ENCODE measurements at places on chromosomes 7 and 10. TPM values are rescaled to one million over a fixed set of nuclear protein-coding genes. Genes with fewer than 3 reads are reported as not detected.

The FAM237B gene
- not detected for total RNA-seq

The ACTR3C gene
- total RNA-seq = 20.2 TPM

The POLR2J2 gene
- 11.9 TPM for total RNA-seq

The IKZF5 gene
- 10.9 TPM for total RNA-seq

The CHAT gene
- total RNA-seq = 0.59 TPM

The STARD3NL gene
- total RNA-seq = 22.6 TPM

The CHCHD3 gene
- total RNA-seq = 69.3 TPM

The GNGT1 gene
- not detected for total RNA-seq

The CARD11 gene
- 2.8 TPM for total RNA-seq

The VAX1 gene
- total RNA-seq = not detected

- DNase-seq = no peak
These were observed 91.8 kb downstream of the SH3PXD2A start for GRCh38 chr10:103763374-103764202.

- no peak for DNase-seq
These were observed 19.0 kb downstream of the PRKAG2 start for GRCh38 chr7:151857866-151858450.

DNA sequence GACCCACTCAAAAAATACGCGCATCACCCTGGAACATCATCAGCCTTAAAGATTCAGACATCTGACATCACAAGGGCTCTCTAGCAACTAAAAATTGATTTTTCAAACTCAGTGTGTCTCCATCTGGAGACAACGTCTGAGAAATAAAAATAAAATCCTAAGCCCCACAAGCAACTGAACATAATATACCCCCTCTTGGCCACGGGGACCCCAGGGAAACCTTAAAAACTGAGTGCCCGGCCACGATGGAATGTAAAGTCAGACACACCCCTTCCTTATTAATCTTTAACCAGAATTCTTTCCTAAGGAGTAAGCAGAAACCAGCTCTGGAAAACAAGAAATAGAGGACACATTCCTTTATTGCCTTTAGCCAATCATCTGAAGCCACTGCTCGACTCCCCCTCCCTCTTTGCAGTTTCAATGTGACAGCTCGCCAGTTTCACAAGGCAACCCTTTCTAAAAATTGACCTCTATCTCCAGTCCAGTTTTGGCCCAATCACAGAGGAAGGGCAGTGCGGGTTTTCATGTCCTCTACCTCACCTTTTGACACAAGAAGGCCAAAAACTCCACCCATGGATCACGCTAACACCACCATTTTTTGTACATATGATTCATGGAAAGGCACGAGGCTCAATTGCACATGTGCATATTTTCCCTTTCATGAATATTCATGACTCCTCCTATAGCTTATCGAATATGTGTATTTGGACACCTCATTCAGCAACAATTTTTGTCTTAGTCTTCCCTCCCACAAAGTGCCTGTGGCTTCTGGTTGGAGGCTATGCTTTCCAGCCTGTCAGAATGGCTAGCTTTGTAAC, 24.2 kb downstream of the IFIT3 start:
- peak; percentile 44 for DNase-seq

DNA sequence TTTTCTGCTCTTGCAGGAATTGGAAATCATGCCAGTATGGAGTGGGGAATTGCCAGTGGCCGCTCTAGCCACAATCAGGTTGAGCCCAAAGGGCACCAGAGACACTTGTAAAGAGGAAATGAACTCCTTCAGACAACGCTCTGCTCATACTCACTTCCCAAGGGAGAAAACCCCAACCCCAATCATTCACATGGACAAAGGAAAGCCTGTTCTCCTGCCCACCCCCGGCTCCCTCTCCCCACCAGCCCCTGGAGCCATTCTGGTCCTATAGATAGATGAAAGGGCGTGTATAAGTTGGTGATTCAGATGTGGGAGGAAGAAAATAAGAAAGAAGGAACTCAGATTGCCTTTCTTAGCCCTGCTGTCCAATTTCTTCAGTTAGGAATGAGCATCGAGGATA, 57.4 kb downstream of the GFRA1 start:
- DNase-seq = no peak

DNA sequence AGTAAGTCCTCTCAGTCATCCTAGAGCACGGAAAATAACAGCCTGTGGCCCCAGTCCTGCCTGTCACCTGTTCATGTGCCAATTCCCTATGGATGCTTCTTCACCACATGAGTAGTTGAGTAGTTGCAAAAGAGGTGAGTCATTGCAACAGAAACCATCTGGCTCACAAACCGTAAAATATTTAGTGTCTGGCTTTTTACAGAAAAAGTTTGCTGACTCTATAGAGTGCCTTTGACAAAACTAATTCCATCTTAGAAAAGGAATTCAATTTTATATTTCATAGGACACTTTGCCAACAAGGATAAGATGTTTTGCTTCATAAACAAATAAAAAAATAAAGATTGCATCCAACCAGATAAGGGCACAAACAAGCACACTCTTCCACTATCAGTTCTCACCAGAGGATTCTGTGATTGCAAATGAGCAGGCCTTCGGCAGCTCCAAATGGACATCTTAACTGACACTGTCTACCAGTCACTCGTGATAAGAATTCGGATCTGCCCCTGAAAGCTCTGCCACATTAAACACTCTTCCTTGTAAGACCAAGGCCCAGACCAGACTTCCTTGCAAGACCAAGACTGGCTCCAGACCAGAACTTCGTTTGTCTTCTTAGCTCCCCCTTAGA, 242.7 kb upstream of the SEMA3C start:
- no peak for DNase-seq

GRCh38 chr7:15556339-15557105, 5.3 kb downstream of the AGMO start:
- no peak for DNase-seq

GRCh38 chr10:109247814-109248213, 675.5 kb downstream of the XPNPEP1 start:
- no peak for DNase-seq

GRCh38 chr10:17431871-17432311, 22.5 kb downstream of the ST8SIA6 start:
- no peak for DNase-seq

- DNase-seq = no peak
These were observed 4.8 kb downstream of the CRPPA start for GRCh38 chr7:16416289-16417282.

DNA sequence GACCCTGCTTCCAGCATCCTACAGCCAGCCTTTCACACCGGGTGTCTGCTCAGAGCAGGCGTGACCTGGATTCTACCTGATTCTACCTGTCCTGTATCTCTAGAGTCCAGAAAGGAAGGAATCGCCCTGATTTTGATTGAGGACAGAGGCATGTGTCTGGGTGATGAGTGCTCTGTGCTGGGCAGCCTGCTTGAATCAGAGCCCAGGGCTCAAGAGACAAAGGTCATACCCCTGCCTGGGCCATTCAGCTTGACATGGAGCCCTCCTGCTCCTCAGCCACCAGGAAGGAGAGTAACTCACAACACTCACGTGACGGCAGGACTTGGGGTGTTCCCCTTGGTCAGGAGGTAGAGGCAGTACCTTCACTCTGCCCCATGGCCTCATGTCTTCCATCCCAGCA, 11.2 kb downstream of the GAD2 start:
- no peak for DNase-seq

GRCh38 chr10:45591280-45591679, 81.3 kb downstream of the ZFAND4 start:
- DNase-seq = no peak

- DNase-seq = peak; percentile 26
These were observed 26.7 kb upstream of the CD36 start for GRCh38 chr7:80611779-80612178.

GRCh38 chr10:90987383-90987782, 66.5 kb upstream of the ANKRD1 start:
- no peak for DNase-seq

DNA sequence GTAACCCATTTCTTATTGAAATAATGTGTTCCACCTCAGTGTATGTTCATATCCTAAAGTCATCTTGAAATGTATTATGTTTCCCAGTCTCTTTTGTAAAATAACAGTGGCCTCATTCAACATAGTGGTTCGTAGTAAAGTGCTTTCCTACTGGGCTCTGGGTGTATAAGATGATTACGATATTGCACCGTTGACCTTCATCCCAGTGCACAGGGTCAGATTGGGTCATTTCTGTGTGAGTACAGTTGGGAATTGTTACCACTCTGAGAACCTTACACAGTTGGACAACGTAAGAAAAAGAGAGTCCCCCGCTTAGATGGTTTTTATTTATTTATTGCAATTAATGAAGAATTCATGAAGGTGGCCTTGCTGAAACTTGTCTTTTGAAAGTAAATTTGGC, 135.6 kb downstream of the CHN2 start:
- no peak for DNase-seq

- DNase-seq = no peak
These were observed 138.5 kb upstream of the AOAH start for GRCh38 chr7:36862771-36863261.

DNA sequence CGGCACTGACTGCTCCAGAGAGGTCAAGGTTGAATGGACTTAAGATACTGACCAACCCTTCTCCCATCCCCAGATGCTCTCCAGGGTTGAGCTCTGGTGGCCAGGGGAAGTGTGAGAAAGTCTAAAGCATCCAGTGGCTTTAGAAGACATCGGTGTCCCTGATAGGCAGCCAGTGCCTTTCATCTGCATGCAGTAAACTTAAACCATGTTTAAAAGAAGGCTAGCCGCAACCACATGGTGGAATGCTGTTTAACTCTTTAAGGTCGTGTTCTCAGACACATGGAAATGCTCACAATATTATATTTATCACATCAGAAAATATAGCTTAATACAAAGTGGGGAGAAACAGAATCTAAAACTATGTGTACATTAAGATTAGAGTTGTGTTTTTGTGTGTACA, 137.0 kb downstream of the CNNM2 start:
- no peak for DNase-seq

DNA sequence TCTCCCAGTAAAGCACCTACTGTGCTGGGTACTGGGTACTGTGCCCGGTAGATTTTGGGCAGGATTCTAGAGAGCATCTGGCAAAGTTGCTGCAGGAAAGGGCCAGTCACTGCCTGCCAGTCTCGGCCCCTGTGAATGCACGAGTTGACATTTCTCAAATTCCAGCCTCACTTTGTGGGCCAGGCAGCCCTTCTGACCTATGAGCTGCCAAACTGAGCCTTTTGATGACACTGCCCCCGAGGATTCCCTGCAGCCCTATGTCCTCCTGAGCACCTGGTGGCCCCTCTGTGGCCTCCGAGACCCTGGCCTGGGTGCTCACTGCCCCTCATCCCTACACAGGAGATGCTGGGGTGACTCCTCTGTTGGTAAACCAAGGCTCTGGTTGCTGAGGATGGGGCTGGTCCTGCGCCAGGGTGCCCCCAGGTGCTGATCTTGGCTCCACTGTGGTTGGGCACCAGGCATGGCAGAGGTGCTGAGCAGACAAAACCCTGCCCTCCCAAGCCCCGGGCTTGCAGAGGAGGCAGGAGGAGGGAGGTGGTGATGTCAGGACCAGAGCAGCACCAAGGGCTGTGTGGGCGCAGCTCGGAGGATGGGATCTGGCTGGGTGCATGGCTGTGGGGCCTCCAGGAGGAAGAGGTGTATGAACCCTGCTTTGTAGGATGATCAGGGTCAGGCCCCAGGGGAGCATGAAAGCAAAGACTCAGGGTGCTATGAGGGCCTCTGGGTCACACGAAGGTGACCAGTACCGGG, 16.2 kb downstream of the LHPP start:
- no peak for DNase-seq

DNA sequence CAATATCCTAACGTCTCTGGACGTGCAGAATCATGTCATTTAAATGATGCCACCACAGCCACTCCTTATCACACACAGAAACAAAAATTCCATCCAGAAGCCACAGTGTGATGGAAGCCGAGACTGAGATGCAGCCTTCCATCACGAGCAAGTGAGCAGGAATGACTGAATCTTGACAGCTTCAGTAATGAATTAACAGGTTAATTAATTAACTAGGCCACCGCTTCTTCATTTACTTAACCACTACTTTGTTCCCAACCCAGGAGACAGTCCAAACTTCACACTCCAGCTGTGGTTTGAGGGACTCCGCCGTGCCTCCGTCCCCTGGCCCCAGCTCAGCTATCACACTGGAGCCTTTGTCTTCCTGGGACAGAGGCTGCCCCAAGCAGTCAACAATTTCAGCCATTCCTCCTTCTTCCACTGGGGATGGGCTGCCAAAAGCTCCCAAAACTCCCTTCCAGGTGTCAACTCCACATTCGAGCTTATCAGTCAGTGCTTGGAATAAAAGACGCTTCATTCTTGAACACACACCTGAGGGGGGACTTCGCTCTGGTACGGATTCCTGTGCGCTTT, 65.9 kb downstream of the FGFR2 start:
- DNase-seq = no peak

GRCh38 chr7:151851145-151851751, 25.7 kb downstream of the PRKAG2 start:
- no peak for DNase-seq

DNA sequence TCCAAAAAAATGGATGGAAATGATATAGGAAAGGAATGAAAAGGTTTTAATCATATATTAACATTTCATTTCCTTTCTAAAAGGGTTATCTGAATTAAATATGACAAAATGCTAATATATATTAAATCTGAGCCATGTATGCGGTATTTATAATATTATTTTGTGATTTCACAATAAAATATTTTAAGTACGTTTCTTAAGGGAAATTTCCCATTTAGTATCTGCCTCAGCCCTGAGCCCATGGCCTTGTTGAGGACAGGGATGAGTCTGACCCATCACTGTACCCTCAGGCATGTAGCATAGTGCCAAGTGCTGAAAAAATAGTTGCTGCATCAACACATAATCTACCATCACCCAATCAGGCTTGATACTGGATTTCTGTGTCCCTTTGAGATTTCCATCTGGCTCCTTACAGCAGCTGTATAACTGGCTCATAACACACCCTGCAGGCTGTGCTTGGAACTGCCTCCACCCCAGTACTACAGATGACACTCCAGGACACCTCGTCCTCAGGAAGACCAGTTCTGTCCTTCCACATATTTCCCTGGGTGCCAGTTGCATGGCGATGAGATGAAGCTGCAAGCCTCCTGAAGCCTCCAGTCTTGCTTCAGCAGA, 59.4 kb upstream of the ASAH2 start:
- peak; percentile 46 for DNase-seq

- DNase-seq = no peak
These were observed 72.0 kb downstream of the KCNMA1 start for GRCh38 chr10:77565590-77566023.

GRCh38 chr10:81414038-81414437, 461.0 kb upstream of the NRG3 start:
- DNase-seq = no peak

DNA sequence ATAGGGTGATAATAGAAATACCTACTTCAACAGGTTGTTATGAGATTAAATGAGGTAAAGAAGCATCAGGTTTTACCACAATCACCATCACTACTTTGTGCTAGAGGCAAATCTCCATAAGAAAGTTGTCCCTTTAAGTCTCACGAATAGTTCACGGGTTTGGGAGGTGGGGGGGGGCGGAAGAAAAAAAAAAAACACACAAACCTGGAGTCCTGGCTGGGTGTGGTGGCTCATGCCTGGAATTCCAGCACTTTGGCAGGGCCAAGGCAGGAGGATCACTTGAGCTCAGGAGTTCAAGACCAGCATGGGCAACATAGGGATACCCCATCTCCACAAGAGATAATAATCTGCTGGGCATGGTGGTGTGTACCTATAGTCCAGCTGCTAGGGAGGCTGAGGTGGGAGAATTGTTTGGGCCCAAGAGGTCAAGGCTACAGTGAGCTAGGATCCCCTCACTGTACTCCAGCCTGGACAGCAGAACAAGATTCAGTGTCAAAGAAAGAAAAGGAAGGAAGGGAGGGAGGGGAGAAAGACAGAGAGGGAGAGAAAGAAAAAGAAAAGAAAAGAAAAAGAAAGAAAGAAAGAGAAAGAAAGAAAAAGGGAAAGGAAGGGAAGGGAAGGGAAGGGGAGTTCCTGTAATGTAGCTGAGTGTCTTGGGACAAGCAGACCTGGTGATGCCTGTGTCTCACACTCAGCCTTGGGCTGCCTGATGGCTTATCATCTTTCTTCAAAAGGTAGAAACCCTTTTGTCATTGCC, 231.4 kb downstream of the CREB5 start:
- no peak for DNase-seq

Data from left colon (tissue), 2 donors.